ENCODE measurements at places on chromosomes 11 and 22.
A peak's percentile ranks its signal among the peaks of the same experiment; 100 is the strongest.

GRCh38 chr22:21014726-21015465, at the start of gene P2RX6:
Gene P2RX6 (plus strand): TSS chr22:21015165. CDS start chr22:21015175, 10 bp downstream.
- DNase-seq, result no peak

DNA sequence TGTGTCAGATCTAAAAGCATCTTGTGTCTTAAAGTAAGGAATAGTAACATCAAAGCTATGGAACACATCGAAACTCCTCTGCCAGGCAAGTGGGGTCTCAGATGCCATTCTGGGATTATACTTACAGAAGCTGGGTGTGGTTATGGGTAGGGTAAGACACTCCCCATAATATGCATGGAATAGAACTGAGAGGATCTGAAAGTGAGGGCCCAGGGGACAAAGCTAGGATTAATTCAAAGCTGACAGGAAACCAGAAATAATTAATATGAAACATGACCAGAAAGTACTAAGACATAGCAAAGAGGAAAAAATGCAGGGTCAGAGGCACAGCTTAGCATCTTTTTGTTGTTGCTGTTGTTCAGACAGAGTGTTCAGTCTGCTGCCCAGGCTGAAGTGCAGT, 40.2 kb upstream of the EED start:
- no peak for DNase-seq

GRCh38 chr11:92464822-92465221, 240.2 kb downstream of the FAT3 start:
- no peak for DNase-seq

- no peak for DNase-seq
These were observed 329.5 kb downstream of the OPCML start for GRCh38 chr11:133202816-133203215.

GRCh38 chr11:119181677-119182412, 3.4 kb upstream of the NHERF4 start:
- peak; percentile 64 for DNase-seq

DNA sequence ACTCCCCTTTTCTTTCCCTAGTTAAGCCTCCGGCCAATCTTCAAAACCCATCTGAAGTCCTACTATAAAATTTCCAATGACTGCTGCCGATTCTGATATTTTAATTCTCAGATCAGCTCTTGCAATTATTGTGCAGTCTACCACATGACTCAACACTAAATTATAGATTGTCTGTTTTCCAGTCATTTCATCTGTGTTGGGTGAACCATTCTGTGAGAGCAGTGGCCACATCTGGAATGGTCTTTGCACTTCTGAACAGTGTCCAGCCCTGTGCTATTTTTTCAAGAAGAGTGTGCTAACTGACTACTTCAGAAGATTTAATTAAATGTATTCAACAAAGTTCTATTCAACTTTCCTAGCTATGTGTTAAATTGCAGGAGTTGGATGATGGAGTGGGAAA, 47.2 kb upstream of the MMP7 start:
- DNase-seq, result no peak

GRCh38 chr11:34395916-34396550, 38.2 kb upstream of the ABTB2 start:
- DNase-seq, result no peak

DNA sequence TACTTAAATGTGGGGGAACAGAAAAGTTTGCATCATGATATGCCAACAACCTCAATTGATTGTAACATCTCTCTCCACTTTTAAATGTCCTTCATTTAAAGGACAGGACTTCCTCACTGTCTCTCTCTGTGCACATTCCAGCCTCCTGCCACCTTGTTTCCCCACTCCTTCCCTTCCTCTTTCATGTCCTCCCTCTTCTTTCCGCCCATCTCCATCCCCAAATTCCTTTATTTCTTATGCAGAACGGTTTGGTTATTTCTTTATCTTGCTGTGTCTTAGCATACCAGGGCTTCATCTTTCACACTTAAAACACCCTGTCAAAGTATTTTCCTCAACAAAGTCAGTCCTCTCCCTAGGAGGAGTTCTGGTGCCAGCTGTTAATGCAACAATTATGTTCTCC, 293.8 kb downstream of the NXPE2 start:
- DNase-seq, result no peak

All from NCI-H1105 (cell line).